ENCODE measurements at places on chromosomes 2 and 18.

DNA sequence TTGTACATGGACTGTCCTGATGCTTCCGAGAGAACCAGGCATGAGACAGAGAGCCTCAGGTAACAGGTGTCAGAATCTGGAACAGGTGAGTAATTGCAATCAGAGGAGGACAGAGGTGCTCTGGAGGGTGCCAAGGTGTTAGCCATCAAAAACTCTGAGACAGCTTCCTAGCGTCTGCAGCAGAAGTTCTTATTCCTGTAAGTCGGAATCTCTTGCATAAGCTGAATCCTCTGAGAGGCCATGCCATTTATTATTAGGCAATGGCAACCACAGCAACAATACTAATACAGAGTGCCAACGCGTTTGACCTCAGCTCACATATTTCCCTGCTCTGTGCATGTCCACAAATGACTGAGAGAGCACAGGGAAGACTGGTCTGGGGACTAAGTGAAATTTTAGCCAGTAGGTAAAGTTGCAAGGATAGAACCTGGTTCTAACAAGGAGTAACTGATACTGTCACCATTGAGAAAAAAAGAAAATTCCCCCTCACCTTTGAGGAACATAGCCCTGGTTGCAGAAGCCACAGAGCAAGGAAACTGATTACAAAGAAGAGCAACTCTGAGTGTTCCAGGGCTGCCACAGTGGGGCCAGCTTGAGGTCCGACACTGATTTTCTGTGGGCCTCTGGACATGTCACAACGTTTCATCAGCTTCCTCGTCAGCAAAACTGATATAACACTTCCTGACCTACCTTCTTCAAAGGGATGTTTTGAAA, 55.1 kb upstream of the ACSL3 start:
- no peak for DNase-seq

- no peak for DNase-seq
These were observed 25.1 kb upstream of the CAB39 start for GRCh38 chr2:230687498-230687897.

GRCh38 chr2:177161741-177162460, 50.7 kb upstream of the HNRNPA3 start:
- DNase-seq: peak; percentile 20

GRCh38 chr2:81396417-81397019, 1092.0 kb upstream of the LRRTM1 start:
- no peak for DNase-seq

GRCh38 chr2:235639428-235639773, 145.6 kb downstream of the AGAP1 start:
- DNase-seq: no peak

DNA sequence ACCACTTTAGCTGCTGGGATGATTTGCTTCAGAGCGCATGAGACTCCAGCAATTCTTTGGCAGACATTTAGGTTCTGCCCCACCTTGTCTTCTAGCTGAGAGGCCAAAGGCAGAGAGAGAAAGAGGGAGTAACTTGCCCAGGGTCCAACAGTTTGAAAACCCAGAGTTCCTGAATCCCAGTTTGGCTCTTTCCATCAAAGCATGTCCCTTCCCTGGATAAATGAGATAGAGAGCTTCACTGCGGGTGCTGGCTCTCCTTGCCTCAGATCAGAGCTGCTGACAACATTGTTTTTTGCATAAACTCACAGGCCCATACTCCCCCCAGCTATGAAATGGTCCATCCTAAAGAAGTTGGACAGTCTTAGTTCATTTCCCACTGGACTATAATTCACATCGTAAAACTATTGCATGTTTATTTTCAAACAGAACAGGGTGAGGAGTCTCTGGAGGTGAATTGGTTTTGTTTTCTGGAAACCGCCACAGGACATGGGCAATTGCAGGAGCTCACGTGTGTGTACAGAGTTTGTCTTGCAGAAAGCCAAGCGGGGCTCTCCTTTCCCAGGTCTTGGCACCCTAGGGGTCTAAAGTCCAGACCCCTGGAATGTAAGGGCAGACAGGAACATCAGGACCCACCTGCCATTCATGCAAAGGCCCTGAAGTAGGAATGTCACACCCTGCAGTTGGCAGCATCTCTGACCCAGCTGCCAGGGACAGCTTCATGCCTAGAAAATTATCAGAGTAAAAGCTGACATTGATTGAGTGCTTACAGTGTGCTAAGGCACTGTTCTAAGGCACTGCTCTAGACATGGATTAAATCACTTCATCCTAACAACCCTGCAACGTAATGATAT, 25.0 kb upstream of the SLC14A2 start:
- DNase-seq: no peak

DNA sequence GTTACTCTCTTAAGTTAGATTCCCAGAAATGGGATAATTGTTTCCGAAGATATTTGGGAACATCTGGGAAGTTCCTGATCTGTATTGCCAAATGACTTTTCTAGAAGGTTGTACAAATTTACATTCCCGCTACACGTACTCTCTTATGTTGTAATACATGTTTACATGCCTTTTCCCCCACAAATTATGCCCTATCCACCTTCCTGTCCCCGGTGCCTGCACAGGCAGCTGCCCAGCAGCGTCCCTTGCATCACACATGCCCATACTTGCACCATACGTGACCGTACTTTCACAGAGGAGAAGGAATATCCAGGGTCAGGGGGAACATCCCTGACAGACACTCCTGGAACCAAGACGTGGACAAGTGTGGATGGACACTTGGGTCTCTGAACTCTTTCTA, 24.2 kb upstream of the KLF11 start:
- DNase-seq: no peak

- DNase-seq: no peak
These were observed 15.6 kb upstream of the INO80C start for GRCh38 chr18:35513181-35513936.

DNA sequence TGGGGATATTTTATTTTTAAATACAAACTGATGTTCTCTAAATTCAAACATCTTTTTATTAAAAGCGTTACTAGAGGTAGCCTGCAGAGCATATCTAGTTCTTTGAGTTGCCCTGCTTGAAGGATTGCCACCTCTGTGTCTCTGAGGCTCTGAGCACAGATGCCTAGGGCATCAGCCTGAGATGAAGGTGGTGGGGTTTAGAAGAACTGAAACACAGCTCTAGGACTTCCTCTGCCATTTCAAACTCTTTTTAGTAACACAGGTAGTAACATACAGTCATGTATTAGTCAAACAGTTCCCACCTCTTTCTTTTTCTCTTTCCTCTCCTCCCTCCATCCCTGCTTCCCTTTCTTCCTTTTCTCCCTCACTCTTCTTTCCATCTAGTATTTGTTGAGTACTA, 57.6 kb downstream of the TTC21B start:
- DNase-seq: no peak

DNA sequence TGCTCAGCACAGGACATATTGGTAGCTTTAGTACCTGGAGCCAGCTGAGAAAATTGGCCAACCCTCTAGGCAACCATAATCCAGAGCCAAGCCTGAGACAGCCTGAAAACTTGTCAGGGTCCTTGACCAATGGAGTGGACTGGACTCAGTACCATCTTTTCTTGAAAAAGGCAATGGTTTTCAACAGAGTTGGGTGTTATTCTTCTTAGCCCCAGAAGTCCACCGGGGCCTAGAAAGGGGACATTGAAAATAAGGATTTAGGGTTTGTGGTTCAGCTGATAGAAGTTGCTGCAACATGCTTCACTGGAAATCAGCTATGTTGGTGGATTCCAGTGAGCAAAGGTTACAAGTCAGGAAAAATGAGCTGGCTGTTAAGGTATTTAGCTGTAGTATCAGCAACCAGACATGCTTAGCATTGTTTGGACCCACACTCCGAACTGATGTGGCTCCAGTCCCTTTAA, 22.1 kb upstream of the CNOT11 start:
- no peak for DNase-seq

GRCh38 chr2:42951263-42951938, 159.0 kb upstream of the HAAO start:
- no peak for DNase-seq

DNA sequence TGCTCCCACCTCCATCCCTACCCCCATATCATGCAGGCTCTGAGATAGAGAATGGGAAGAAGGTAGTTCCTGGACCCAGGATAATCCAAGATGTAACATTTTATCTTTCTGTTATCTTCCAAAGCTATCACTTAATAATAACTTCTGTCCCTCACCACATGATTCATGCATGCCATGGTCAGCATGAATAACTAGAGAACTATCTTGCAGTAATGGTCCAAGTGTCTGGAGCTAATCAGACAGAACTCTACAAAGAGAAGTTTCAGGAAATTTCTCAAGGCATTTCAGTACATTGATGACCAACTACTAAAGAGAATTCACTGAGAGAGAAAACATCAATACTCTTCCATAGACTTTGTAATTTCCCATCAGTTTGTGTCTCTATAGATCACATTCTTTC, 1469.7 kb upstream of the PIK3C3 start:
- no peak for DNase-seq

GRCh38 chr18:12254136-12254819, at the start of gene CIDEA:
TSS of gene CIDEA (plus strand) at chr18:12254361. CDS start at chr18:12254384, 23 bp downstream.
- DNase-seq: no peak

DNA sequence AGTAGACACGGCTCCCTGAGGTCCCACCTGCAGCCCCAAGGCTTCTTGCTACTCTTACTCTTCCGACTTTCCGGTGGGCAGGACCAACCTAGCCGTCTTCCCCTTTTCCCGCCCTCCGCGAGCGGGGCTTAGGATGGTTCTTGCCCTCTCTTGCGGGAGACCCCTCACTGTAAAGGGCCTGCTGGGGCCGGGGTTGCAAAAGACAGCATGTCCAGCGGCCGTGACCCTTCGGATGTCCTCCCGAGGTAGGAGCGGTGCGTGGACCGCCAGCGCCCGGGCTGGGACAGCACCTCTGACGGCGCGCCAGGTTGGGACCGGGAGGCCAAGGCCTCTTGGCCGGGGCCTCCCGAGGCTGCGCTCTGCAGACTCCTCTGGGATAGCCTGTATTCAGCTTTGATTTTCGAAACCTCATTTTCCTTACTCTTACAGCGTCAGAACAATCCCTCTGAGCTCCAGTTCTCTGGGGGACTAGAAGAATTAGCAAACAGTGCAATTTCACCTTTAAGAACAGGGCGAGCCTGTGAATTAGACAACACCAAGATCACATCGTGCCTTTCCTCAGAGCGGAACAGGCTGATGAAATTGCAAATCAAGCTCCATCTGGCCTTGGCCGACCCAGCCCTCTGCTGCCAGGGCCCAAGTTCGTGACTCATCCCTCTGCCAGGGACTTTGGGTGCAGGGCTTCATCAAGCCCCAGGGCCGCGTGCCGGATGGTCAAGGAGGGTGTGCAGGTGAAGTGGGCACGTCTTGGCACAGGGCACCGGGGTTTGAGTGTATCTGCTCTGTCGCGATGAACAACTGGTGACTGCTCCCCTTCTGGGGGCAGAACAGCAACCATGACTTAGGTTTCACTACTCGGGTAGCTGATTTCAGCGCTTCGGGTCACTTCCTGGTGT, 777 bp downstream of the MOCOS start:
- no peak for DNase-seq

- no peak for DNase-seq
These were observed 82.2 kb upstream of the SETBP1 start for GRCh38 chr18:44598514-44598913.

DNA sequence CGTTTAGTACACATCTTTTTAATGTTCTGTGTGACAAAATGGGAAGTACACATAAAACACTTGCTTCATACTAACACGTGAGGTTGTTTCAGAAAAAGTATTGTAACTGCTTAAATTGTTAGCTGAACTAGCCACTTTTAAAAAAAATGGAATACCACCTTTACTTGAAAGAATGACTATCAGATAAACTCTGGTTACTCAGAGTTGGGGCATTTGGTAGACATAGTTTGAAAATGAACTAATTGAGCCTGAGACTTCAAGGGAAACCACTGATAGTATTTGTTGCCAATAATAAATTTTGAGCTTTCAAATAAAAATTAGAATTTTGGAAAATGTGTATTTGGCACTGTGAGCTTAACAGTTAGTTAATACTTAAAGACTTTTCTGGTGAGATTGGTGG, 103.0 kb upstream of the FBXO11 start:
- DNase-seq: no peak

GRCh38 chr2:187549193-187549592, 5.0 kb downstream of the TFPI start:
- DNase-seq: no peak

- no peak for DNase-seq
These were observed 74.1 kb upstream of the MCFD2 start for GRCh38 chr2:46989491-46990230.

DNA sequence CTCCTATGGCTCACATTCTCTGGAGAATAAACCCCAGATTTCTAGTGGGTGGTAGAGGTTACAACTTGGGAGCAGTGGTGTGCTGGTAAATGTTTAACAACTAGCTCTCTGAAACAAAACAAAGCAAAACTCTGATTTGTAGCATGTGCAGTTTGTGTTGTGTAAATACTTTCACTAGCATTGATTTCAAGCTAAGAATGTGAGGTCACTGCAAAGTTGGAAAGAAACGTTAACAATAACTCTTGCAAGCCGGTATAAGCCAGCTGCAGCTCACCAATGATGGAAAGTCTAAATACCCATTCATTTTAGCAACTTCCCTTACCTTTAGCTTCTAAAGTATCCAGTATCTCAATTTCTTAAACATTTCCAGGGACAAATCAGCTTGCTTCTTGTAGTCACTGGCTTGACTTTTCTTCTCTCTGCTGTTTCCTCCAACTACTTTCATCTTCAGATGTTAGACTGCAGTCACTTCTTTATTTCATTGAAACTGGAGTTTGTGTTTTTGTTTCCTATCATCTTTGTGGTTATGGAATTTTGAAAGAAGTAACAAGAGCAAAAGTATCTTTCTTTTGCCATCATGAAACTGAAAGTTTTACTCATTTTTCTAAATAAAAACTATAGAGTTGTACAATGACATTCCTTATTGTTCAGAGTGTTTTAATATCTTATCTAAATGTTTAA, 140.2 kb downstream of the PLCL1 start:
- no peak for DNase-seq

DNA sequence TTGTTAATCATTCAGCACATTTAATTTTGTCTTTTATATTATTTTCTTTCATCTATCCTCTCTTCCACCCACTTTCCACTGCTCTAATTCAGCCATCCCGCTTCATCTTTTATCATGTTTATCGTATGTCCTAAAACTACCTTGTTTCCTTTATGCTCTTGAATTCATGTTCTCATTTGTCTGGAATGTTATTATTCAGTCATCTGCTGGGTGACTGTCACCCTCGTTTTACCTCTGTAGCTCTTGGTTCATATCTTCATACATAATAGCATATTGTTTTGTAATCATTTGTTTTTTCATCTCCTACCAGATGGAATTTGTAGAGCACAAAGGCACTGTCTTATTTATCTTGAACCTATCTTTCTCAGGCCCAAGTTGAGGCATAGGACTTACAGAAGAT, 37.0 kb downstream of the SMCHD1 start:
- no peak for DNase-seq

DNA sequence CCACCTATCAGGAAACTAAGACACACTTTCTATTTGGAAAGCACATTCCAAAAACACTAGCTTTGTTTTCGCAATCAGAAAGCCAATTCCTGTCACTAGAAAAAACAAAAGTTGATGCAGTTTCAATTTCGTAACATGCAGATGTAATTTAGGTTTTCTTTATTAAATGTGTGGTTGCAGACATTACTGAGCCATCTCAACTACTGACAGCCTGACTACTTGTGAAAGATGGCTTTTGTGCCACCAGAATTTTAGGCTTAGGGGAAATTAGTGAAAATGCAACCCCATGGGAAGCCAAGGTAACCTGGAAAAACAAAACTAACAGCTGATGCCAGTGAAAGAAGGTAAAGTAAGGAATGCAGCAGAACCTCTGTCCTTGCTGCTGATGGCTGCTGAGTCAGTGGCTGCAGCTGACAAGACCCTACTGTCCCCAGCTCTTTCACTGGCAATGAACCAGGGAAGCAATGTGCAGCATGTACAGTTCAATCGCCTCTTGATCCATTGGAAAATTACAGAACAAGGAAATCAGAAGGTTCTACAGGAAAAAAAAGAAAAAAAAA, 34.9 kb downstream of the FEZ2 start:
- DNase-seq: no peak
